ENCODE measurements at places on chromosomes 2 and 18.

GRCh38 chr2:29393676-29394075, 278.5 kb downstream of the CLIP4 start:
- no peak overlapping the region for H3K4me3 ChIP-seq
- H3K27me3 ChIP-seq: no peaks in the 10 kb centered on the region
- DNase-seq: no peak
- H3K36me3 ChIP-seq: no peaks in the 10 kb centered on the region

DNA sequence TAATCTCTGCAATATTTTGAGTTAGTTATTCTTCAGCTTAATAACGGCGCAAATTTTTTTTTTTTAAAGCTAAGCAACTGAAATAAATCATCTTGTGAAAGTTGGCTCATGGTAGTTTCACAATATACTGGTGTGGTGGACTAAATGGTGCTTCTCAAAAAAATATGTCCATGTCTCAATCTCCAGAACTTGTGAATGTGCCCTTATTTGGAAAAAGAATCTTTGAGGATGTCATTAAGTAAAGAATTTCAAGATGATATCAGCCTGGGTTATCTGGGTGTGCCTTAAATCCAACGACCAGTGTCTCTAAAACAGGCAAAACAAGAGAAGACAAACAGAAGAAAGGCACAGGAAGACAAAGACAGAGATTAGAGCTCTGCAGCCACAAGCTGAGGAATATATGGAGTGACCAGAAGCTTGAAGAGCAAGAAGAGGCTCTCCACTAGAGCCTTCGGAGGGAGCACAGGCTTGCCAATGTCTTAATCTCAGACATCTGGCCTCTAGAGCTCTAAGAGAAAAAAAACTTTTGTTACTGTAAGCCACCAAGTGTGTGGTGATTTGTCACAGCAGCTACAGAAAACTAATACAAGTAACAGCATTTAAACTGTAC, 71.4 kb downstream of the HNMT start:
- H3K4me1 ChIP-seq: peaks cover 7% of the 10 kb centered on the region
- no peak overlapping the region for H3K27ac ChIP-seq
- no peak overlapping the region for H3K4me3 ChIP-seq

DNA sequence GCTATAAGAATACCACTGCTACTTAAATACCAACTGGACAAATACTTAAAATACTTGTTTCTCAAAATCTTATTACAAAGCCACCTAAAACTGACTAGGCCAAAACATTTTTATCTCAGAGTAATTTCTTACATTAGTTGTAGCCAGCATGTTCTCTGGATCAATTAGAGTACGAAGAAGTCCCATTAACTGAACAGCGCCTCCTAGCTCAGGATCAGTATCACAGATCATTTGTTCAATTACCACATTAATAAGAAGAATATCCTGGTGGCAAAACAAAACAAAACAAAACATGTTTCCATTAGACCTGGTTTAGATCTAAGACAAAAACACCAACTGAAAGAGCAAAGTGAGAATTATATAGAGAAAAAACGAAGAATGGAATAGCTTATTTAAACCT, 36.0 kb downstream of the PPP4R3B start:
- DNase-seq: no peak
- peaks cover 33% of the 10 kb centered on the region for H3K4me1 ChIP-seq
- no peak overlapping the region for H3K4me3 ChIP-seq

- H3K4me1 ChIP-seq: no peaks in the 10 kb centered on the region
- H3K27ac ChIP-seq: no peak overlapping the region
- H3K27me3 ChIP-seq: no peaks in the 10 kb centered on the region
- H3K4me3 ChIP-seq: no peak overlapping the region
- no peaks in the 10 kb centered on the region for H3K36me3 ChIP-seq
Measured at GRCh38 chr18:47582093-47582492, 330.6 kb upstream of the SKOR2 start.

DNA sequence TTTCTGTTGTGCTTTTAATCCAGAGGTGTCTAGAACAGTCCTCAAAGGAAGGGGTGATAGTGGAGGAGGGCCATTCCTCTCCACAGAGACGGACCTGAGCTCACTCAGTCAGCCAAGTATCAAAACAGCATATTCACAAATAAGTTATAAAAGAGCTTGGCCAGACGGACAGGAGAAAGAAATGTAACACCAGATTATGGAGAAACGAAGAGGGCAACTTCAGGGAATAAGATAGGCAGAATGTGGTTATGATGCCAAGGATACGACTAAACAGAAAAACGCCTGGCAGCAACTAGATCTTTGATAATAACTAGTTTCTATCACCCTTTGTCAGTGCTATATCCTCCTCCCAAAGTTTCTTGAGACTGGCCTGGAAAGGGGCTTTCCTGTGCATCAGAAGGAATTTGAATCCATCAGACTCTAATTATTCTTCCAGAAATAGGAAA, 42.5 kb downstream of the MAP4K3 start:
- peaks cover 3% of the 10 kb centered on the region for H3K36me3 ChIP-seq
- H3K27ac ChIP-seq: no peak overlapping the region
- H3K4me1 ChIP-seq: no peaks in the 10 kb centered on the region
- no peak overlapping the region for H3K4me3 ChIP-seq
- H3K27me3 ChIP-seq: no peaks in the 10 kb centered on the region

- peak overlapping the region; percentile 32 for H3K27ac ChIP-seq
- H3K4me3 ChIP-seq: no peak overlapping the region
Measured at GRCh38 chr2:151374436-151374835, 17.0 kb downstream of the TNFAIP6 start.

GRCh38 chr2:195649629-195650190, 7.3 kb upstream of the SLC39A10 start:
- no peaks in the 10 kb centered on the region for H3K36me3 ChIP-seq
- no peak overlapping the region for H3K4me3 ChIP-seq
- H3K27ac ChIP-seq: no peak overlapping the region

- DNase-seq: no peak
- no peaks in the 10 kb centered on the region for H3K36me3 ChIP-seq
- no peak overlapping the region for H3K4me3 ChIP-seq
- no peaks in the 10 kb centered on the region for H3K27me3 ChIP-seq
Measured at GRCh38 chr2:148926981-148927401, 52.0 kb downstream of the KIF5C start.

GRCh38 chr2:157471078-157471477, 27.2 kb upstream of the CYTIP start:
- peaks cover 4% of the 10 kb centered on the region for H3K4me1 ChIP-seq
- no peaks in the 10 kb centered on the region for H3K27me3 ChIP-seq
- H3K36me3 ChIP-seq: no peaks in the 10 kb centered on the region
- no peak overlapping the region for H3K27ac ChIP-seq
- no peak overlapping the region for H3K4me3 ChIP-seq

- no peak overlapping the region for H3K4me3 ChIP-seq
- no peak overlapping the region for H3K27ac ChIP-seq
- DNase-seq: no peak
- peaks cover 26% of the 10 kb centered on the region for H3K27me3 ChIP-seq
- H3K36me3 ChIP-seq: no peaks in the 10 kb centered on the region
Measured at GRCh38 chr2:239669181-239669898, 268.5 kb upstream of the HDAC4 start.

- H3K4me3 ChIP-seq: no peak overlapping the region
- H3K27ac ChIP-seq: no peak overlapping the region
- H3K4me1 ChIP-seq: peaks cover 39% of the 10 kb centered on the region
- no peak for DNase-seq
Measured at GRCh38 chr2:169007941-169008340, 23.2 kb downstream of the ABCB11 start.
